Fibroblast of upper back skin (primary cell): ENCODE measurements at places on chromosomes 12 and 14.

- DNase-seq: no peak
Observed at GRCh38 chr12:68119724-68120211, 39.8 kb downstream of the IFNG start.

DNA sequence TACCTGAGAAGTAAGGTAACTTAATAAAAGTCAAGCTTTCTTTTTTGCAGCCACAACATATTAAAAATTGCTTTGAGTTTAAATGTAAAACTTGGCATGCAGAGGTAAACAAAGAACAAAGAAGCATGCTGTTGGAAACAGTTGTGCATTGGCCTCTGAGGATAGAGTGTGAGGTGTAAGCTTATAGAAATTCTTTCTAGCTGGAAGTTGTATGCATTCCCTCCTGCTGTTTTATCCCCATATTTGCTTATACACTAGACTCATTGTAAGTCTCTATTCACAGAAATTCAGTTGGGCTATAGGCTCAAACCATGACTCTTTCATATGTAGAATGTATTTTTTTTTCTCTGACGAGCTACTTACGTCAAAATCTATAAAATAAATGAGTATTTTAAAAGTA, 316.3 kb downstream of the SLC6A15 start:
- DNase-seq: no peak

- peak; percentile 61 for DNase-seq
Observed at GRCh38 chr14:97687944-97688630, 890.9 kb downstream of the VRK1 start.

DNA sequence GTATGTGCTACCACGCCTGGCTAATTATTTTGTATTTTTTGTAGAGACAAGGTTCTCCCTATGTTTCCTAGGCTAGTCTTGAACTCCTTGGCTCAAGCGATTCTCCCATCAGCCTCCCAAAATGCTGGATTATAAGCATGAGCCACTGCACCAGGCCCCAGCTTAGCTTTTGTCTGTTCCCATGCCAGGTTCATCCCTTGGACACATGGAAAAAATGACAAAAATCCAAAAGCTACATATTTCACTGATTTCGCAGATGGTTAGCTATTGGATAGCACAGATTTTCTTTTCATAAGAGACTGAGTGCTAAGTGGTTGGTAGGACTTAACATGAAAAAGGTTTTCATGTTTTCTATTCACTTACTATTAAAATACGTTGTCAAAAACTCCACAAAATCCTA, 286.6 kb upstream of the KITLG start:
- peak; percentile 45 for DNase-seq

DNA sequence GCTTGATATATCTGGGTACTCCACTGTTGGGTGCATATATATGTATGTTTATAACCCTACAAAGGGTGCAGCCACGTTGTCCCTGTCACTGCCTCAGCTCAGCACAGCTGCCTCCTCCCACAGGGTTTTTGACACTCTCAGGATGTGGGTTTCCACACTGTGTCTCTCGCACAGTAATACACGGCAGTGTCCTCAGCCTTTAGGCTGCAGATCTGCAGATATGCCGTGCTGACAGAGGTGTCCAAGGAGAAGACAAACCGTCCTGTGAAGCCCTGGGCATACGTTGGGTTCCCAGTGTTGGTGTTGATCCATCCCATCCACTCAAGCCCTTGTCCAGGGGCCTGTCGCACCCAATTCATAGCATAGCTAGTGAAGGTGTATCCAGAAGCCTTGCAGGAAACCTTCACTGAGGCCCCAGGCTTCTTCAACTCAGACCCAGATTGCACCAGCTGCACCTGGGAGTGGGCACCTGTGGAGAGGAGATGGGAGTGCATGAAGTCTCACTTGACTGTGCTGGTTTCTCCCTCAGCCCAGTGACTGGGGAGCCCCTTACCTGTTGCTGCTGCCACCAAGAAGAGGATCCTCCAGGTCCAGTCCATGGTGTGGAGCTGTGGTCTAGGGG, 498.7 kb downstream of the TMEM121 start:
- DNase-seq: no peak

GRCh38 chr12:15214851-15215601, 6.2 kb downstream of the RERG start:
- DNase-seq: no peak

DNA sequence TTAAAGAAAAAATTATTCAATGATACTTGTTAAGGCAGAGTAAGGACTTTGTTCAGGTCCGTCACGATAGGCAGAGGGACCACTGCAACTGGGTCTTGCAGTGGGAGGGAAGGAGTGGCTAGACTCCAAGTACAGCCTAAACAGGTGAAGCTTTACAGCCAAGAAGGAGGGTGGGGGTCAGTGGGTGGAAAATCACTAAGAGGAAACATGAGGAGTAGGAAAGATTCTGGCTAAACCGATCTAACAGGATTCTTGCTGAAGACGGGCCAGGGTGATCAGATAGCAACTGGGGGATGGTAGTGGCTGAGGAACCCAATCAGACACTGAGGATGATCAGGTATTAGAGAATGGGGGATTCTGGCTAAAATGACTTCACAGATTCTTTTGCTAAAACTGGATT, 100.2 kb downstream of the TTC7B start:
- no peak for DNase-seq

DNA sequence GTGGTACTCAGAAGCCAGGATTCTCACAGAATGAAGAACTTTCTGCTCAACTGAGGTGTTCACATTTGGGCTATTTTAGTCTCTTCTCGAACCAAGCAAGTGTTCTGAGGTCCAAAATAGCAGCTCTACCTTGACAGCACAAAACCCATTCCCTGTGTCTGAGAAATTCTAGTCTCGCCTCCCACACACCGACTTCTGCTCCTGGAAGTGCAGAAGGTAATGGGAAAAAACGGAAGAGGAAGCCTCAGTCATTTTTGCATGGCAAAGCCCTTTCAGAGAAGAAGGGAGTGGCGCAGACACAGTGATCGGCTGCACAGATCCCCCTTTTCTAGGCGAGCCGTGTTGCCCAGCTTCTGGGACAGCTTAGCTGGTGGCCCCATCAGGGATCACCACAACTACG, 31.2 kb upstream of the VPS33A start:
- DNase-seq: no peak

DNA sequence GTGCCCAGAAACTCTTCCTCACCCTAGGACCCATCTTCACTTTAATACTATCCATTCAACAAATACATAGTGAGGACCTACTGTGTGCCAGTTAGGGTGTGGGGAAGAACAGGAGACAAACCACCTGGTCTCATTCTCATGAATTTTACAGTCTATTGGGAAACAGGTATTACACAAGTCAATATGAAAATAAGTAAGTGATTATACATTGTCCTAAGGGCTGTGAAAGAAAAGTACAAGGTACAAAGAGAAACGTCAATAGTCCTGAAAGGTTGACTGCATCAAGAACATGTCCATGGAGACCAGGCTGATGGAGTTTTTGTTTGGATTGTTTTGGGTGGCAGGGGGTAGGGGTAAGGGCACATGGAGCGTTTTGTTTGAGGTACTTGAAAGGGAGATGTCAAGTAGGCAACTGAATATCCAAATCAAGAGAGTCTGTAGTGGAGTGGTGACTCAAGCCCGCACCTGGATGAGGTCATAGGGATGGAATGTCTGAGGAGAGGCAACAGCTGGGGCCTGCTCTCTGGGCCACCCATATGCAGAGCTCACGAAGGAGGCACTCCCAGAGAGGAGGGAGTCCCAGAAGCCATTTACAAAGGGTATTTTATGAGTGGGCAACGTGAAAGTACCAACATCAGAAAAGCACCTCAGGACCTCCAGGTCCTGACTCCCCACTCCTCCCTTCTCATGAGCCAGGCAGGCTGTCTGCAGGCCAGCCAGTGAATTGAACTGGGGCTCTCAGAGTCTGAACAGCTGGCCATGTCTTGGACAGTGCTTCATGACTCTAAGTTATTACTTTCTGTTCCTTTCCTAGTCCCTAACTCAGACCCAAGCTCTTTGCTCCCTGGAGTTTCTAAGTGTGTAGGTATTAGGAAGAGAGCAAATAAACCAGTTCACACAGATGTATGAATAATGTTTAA, 272.0 kb downstream of the ZFP36L1 start:
- peak; percentile 28 for DNase-seq

GRCh38 chr14:53325176-53325806, 172.2 kb upstream of the DDHD1 start:
- peak; percentile 16 for DNase-seq

DNA sequence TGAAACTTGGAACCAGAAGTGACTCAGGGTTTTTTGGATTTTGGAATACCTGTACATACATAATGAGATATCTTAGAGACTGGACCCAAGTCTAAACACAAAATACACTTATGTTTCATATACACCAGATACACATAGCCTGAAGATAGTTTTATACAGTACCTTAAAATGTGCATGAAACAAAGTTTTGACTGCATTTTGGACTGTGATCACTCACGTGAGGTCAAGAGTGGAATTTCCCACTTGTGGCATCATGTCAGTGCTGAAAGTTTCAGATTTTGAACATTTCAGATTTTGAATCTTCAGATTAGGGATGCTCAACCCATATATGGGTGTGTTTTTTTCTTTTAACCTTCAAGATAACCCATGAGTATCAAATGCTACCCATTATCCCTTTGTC, 6.6 kb downstream of the SBNO1 start:
- no peak for DNase-seq

DNA sequence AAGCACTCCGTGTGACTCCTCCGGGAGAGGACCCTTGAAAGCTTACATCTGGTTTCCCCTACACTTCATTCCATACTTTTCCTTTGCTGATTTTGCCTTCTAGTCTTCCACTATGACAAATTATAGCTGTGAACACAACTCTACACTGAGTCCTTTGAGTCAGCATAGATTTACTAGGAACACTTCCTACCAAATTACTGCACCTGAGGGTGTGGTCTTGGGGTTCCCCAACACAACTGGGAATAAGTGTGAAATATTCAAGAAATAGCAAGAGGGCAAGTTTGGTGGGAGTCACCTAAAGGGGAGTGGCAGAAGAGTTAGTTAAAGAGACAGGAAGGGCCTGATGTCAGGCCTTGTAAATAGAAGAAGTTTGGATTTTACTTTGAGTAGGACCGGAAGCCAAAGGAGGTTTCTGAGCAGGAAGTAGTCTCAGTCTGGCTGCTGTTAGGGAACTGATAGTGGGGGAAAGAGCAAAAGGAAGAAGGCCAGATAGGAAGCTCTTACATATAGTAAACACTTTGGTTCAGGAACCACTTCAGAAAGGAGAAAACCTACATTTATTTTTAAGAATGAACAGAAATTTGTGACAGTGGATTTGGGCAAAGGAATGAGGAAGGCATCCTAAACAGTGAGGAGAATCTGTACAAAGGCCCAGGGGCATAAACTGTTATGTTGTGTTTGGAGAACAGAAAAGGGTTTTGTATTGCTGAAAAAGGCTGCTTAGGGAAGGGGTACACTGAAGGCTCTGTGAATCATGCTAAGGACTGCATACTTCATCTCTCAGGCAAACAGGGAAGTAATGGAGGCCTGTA, 14.2 kb downstream of the SEL1L start:
- DNase-seq: no peak

- peak; percentile 1 for DNase-seq
Observed at GRCh38 chr12:28268608-28269229, 78.5 kb downstream of the CCDC91 start.
